Urothelium cell line (cell line): ENCODE measurements at places on chromosomes 1 and 21.
A peak's percentile ranks its signal among the peaks of the same experiment; 100 is the strongest.

- peak; percentile 56 for DNase-seq
Observed at GRCh38 chr1:227234998-227235405, 83.3 kb downstream of the CDC42BPA start.

DNA sequence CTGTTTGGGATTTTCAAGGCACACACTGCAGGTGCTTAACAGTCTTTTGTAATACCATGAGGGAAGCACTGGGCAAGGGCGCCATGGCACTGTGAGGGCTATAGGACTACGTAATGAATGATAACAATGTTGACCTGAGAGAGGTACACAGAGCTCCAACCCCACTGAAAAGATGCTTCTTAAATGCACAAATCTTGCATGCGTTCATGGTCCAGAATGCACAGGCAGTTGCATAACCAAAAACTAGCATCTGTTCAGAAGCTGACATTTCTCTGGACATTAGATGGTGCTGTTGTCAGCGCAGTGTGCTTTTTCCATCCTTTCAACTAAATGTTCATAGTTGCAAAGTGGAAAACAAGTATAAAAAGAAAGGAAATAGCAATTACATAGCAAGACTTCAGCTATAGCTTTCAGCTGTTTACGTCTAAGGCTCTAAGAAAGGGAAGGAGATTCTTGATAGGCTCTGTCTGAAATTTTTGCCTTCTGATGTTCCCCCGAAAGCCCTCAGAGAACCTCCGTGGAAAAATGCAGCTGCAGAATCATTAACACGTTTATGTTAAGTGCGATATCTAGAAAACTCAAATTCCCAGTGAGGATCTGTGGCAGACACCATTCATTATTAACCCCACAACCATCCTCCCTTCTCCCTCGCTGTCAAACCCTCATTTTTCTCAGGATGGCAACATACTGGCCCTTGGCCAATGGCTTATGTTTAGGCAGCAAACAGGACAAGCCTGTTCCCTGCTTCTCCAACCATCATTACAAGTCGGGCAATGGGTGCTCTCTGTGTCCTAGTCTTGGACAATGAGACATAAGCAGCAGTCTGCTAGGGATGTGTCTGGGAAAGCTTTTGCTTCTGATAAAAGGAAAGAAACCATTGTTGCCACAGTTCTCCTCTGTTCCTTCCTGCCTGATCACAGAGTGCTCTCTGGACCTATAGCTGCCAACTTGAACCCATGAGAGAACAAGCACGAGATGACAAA, 8.2 kb upstream of the TARBP1 start:
- peak; percentile 51 for DNase-seq

DNA sequence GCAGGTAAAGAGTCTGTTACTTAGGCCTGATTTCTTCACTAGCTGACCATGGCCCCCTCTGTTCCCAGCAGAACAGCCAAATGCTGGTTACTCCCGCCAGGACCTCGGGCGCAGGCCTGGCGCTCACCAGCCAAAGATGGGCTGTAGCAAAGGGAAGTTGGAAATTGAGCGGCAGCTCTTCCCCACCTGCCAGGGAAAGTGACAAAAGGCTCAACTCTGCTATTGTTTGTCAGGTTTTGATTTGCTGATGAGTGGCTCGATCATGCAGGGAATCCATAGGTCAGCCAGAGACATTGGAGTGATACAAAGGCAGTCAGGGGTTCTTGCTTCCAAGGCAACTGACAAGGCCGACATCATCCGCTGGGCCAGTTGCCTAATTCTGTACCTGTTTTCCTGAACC, 120.1 kb downstream of the ASTN1 start:
- DNase-seq: no peak

- DNase-seq: no peak
Observed at GRCh38 chr21:45598109-45598508, 45.4 kb upstream of the PCBP3 start.

DNA sequence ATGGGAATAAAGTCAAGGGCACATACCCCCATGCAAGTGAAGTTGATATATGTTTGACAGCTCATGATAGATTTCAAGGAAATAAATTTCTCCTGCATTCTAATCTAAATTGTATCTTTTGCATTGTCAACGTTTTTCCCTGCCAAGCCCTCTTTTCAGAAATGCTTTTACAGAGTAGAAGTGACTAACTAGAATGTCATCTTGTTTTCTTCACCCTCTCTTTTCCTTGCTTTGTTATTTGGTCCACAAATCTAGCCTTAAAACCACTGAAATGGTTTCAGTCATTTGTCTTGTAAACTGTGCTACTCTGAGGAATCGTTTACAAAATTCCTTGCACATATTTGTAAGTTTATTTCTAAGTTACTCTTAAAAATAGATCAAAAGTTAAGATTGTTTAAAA, 600.8 kb upstream of the CXADR start:
- DNase-seq: no peak

- DNase-seq: no peak
Observed at GRCh38 chr1:194252199-194252598, 1065.8 kb upstream of the B3GALT2 start.

- peak; percentile 46 for DNase-seq
Observed at GRCh38 chr1:160428655-160429054, 28.3 kb downstream of the VANGL2 start.

- DNase-seq: peak; percentile 78
Observed at GRCh38 chr1:235069577-235070563, 58.8 kb downstream of the TOMM20 start.

DNA sequence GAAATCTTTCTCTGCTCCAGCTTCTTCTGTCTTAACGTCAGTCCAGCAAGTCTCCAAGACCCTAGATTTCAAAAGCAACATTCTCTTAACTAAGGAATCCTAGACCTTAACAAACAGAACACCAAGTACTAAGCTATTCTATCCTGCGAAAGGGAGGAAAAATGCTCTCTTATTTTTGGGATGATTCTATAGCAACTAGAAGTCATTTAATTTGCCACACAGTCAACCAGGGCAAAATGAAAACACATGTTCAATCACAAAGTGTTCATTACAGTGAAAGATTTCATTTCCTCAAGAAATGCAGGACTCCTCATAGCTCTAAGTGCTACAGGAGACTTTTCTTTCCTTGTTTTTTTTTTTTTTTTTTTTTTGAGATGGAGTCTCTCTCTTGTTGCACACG, 36.2 kb upstream of the DOCK7 start:
- no peak for DNase-seq

- DNase-seq: no peak
Observed at GRCh38 chr1:168085401-168085872, 51.3 kb downstream of the GPR161 start.

DNA sequence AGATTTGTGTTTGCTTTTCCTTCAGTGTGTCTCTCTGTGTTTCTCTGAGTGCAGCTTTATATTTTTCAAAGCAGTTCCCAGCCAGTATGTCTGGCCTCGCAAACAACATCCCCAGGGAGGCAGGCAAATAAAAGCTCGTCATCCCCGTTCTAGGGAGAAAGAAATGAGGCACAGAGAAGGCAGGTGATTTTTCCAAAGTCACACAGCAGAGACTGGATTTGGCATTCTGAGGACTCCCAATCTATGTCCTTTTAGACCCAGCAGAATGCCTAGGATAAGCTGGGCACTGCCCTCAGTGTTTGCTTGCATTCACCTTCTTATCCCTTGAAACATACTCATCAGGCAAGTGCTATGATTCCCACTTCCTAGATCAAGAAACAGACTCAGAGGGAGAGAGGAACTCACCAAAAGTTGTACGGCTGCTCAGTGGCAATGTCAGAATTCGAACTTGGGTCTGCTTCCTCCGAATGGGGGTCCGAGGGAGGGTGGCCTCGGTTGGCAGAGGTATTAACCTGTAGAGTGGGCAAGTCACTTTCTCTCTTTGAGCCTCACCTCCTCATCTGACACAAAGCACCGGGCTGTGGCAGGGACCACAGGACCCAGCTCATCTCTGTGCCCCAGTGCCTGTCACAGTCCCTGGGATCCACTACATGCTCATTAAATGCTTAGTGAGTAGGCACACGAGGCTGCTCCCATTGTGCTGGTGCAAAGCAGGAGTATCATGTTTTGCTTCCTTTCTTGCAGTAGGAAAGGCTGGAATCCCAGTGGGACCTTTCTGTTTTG, 4.2 kb downstream of the RAP1GAP start:
- DNase-seq: no peak

DNA sequence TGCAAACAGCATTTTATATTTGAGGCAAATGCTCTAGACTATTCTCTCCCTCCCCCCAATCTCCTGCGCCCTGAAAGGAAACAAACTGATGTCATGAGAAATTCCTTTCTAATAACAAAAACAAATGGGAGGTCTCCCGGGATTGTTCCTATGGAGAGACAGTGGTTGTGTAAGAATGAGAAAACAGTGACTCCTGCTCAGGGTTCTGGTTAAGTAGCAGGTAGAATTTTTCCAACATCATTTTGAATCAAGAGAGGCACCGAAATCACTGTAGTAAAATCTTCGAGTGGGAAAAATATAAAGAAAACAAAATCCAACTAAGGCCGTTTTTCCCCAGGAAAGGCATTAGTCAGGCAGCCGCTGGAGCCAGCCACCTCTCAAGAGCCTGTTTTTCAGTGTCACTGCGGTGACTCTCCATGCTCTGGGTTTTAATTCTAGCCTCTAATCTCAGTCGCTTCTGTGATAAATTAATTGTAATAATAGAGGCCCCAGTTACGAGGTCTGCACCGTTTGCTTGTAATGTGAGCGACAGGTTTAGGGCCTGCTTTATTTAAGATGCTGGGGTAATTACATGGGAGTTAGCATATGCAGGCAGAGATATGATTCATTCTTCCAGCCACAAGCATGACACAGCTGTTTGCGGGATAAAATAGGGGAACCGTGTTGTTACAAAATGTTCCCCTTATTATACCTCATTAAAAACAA, 80.3 kb downstream of the RNF220 start:
- DNase-seq: peak; percentile 64

GRCh38 chr1:36947384-36947783, 86.9 kb downstream of the GRIK3 start:
- DNase-seq: no peak

- DNase-seq: no peak
Observed at GRCh38 chr1:211036381-211037060, 97.4 kb downstream of the KCNH1 start.

- DNase-seq: no peak
Observed at GRCh38 chr21:45535341-45536081, 6.7 kb downstream of the SLC19A1 start.
